ENCODE measurements at places on chromosomes 2 and 18.

- no peak for DNase-seq
Observed at GRCh38 chr2:184336688-184337087, 261.6 kb upstream of the ZNF804A start.

- no peak for DNase-seq
Observed at GRCh38 chr18:74742573-74743243, 145.0 kb downstream of the ZNF407 start.

DNA sequence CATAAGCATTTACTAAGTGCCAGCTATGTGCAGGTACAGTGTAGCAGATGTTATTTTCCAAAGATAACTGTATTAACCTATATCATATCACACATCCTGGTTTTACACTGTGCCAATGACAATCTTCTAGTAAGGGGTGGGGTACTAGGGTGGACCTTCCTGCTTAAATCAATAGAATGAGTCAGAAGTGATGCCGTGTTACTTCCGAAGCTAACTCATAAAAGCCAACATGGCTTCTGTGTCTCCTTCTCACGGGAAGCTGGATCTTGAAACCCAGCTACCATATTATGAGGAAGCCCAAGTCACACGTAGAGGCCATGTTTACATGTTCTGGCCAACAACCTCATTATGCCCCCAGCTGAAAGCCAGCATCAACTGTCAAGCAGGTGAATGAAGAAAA lies 59.1 kb downstream of the MRPL33 start:
- no peak for DNase-seq

- no peak for DNase-seq
Observed at GRCh38 chr2:206212673-206213513, 53.2 kb downstream of the EEF1B2 start.

DNA sequence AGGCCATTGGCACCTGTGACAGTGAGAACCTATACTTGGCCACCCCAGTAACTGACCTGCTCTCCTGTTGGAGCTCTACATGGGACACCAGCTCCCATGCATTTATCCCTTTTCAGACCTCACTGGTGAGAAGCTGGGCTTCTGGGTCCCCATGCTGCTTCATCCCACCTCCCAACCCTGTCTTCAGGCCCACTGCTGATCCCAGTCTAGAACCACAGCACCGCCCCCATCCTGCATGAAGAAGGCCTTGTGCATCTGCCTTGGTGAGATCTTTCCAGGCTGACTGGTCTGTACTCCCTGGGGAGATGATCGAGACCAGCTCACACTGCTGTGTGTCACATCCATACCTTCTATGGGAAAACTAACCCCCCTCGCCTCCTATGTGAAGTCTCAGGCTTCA lies 22.7 kb downstream of the TTC32 start:
- DNase-seq: no peak

DNA sequence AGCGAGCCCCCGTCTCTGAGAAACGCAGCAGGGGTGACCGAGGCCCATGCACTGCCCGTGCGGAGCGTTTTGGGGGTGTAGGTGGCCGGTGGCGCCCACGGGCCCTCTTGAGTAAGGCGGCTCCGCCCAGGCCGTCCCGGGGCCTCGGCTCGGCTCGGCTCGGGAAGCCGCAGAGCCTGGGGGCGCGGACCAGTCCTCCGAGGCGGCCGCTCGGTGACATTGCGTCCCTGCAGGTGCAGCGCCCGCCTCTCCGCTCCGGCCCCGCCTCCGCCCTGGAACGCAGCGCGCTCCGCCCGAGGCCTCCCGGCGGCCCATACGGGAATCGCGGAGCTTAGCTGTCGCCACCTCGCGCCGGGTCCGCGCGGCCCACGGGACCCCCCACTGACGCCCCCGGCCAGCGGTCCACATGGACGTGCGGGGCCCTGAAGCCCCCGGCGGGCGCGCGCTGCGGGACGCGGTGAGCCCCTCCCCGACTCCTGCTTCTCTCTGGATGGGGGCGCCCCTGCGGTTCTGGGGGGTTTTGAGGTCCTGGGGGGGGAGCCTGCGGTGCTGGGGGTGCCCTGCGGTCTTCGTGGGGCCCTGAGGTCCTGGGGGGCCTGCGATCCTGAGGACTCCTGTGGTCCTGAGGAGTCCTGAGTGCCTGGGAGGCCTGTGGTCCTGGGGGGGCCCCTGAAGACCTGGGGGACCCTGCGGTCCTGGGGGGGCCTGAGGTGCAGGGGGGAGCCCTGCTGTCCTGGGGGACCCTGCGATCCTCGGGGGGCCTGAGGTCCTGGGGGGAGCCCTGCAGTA lies at the start of gene HSBP1L1:
TSS of gene HSBP1L1 (plus strand) at position 314 of the 789 bp plus-strand sequence. CDS start at position 407, 93 bp downstream.
- no peak for DNase-seq

DNA sequence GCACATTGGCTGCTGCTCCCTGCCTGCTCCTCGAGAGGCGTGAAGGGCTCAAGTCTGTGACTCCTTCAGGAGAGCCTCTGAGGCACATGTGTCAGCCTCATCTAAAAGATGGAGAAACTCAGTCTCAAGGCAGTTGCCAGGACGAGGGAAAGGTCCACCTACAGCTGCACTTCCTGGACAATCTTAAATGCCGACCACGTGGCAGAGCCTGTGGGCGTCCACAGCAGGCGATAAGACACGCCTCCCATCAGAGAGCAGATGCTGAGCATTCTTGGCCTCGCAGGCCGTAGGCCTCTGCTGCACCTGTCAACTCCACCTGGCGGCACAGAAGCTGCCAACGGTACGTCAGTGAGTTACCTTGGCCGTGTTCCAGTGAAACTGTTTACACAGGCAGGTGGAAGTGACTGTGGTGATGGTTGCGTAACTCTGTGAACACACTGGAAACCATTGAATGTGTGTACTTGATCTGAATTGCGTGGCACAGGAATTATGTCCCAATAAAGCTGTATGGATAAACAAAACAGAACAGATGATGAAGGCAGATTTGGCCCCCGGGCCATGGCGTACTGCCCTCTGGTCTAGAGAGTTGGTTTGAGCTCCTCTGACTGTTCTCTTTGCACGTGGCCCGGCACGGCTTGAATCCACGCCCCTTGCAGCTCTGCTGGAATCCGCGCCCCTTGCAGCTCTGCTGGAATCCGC lies 114.5 kb downstream of the RNF144A start:
- DNase-seq: no peak

- DNase-seq: no peak
Observed at GRCh38 chr2:120430957-120431356, 85.0 kb downstream of the INHBB start.
